ENCODE measurements at places on chromosomes 7 and 10. TPM values are rescaled to one million over a fixed set of nuclear protein-coding genes. Genes with fewer than 3 reads are reported as not detected.

- no peak for DNase-seq
These were observed 8.5 kb downstream of the DYNC2I1 start for GRCh38 chr7:158864833-158865232.

DNA sequence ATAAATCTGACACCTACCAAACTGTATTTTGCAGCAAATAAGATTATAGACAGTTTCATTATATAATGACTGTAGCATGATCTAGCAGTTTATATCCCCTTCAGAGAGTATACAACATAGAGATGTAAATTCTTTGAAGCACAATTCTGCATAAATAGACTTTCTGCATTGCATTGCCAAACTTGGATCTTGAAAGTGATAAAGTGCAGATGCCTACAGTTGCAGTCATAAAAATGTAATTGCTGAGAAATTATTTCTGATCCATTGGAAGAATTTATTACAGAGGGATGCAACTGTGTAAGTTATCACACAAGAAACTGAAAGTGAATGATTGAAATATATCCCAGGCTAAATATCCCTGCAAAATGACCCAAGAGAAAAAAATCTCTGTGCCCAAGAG is 65.1 kb downstream of the CTNNA3 start:
- no peak for DNase-seq

DNA sequence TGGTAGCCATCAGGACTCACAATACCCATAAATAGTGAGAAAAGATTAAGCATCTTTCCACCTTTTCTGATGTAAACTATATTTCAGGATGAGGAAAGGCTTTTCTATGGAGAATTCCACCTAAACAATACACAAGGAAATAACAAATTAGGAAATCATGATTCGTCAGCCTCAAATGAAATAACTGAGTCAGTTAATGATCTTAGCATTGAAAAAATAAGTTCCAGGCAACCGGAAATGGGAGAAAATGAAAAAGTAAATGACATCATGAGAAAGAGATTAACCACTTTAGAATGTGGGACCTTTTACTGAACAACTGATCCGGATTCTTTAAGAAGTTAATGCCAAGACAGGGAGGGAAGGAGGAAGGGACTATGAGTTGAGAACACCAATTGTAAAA is 742.3 kb downstream of the TNS3 start:
- no peak for DNase-seq

- DNase-seq: no peak
These were observed 36.4 kb downstream of the RABGEF1 start for GRCh38 chr7:66776800-66777442.

- peak; percentile 38 for DNase-seq
These were observed 171.5 kb downstream of the PRPF18 start for GRCh38 chr10:13758312-13758711.

DNA sequence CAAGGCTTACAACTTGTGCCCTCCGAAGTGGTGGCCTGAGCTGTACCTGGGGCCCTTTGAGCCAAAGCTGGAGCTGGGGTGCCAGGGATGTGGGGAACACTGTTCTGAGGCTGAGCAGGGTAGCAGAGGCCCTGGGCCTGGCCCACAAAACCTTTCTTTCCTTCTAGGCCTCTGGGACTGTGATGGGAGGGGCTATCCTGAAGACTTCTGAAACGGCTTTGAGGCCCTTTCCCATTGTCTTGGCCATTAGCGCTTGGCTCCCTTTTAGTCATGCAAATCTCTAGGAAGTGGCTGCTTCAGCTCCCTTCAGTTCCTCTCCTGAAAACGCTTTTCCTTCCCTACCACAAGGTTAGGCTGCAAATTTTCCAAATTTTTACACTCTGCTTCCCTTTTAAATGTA is 16.8 kb upstream of the CRYGN start:
- DNase-seq: no peak

DNA sequence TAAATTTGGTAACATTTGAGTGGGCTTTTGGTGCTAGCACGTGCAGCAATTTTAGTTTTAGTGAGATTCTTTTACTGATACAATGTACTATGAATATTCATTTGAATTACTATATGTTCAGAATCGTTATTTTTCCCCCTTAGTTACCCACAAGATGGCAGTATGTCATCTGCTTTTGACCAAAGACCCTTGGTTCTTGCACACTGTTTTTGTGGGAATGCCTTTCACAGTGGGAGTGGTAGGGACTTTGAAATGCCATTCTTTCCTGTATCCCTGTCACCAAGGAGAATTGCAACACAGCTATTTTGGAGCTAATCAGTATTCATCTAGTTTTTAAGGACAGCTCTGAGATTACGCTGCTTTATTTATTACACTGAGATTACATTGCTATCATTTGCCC is 40.6 kb downstream of the SEC23IP start:
- peak; percentile 13 for DNase-seq

The STOX1 gene
- total RNA-seq: 0.68 TPM

- DNase-seq: no peak
These were observed 49.9 kb downstream of the SCIN start for GRCh38 chr7:12620371-12620770.

DNA sequence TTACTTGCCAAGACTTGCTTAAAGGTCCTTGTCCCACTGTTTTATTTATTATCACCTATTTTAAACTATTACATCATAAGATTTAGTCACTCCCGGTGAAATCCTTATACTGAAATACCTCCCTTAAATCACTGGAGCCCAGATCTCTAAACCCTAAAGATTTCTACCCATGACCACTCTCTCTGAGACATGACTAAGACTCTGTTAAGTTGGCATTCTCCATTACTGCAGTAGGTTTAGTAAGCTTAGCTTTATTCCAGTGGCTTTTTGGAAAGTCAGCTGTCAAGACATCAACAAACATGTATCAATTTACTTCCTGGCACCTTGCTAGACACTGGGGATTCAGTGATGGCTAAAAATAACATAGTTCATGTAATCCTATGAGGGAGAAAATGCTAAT is 874.2 kb downstream of the KCNMA1 start:
- DNase-seq: no peak

DNA sequence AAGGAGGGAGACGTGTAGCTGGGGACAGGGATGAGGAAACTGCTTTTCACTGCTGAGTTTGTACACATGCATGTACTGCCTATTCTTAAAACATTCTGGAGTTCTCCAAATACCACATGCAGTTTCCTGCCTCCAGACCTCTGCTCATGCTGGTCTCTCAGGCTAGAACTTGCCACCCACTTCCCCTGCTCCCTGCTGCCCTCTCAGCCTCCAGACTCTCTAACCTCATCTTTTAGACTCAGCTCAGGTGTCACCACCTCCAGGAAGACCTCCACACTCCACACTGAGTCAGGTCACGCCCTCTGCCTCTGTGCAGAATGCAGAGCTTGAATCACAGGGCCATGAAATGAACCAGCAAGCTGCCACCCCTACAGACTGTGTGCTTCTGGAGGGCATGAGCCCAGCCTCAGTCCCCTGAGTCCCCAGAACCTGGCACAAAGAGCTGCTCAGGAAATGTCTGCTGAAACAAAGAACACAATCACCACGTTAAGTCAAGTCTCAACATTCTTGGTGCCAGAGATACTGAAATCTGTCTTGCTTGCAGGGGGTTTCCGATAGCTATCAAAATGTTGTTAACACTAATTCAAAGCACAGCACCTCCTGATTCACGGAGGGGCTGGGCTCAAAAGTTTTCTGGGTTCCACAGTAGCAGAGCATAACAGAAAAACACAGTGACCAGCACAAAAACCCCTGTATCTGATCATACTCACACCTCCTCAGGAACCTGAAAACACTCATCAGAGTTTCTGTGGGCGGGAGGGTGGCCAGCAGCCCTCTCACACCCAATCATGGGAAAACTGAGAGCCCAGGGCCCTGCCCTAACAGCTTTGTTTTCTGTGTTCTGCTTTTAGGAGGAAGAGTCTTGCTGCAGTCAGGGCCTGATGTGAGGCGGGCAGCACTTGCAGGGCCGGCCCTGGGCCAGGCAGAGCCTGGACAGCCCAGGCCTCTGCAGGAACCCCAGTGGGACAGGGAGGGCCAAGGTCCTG is 21.1 kb downstream of the FAM53B start:
- no peak for DNase-seq

The GNGT1 gene
- not detected for total RNA-seq

GRCh38 chr10:79149662-79150443 is 81.1 kb downstream of the ZMIZ1 start:
- DNase-seq: peak; percentile 96

The METTL2B gene
- 17.3 TPM for total RNA-seq

GRCh38 chr7:120079704-120080103 is 193.3 kb upstream of the KCND2 start:
- DNase-seq: no peak

The SPDYE5 gene
- not detected for total RNA-seq

DNA sequence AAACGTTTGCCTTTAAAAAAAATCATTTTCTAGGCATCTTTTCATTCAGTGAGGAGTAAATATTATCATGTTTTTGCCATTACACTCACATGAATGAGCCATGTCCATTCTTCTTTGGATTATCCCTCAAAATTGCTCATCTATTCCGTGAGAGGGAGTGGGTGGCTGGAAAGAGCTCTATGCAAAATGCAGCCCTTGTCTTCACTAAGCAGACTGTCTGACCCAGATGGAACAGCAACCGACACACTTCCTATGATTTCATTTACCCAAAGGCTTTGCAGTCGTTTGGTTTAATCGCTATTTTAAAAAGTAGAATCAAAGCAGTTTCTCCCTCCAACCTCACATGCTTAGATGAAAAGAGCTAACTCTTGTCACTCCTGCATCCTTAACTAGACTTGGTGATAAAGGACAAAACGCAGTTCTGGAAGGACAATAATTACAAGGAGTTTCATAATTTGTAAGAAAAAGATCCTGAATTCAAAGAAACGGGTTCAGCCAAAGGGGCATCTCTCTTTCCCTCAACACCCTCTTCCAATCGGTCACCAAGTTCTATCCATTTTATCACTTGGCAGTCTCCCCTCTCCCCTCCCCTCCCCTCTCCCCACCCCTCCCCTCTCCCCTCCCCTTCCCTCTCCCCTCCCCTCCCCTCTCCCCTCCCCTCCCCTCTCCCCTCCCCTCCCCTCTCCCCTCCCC is 198.1 kb upstream of the STK17A start:
- no peak for DNase-seq

Data from Caki2 (cell line).